ENCODE measurements at places on chromosomes 12 and 14.

- DNase-seq = no peak
Observed at GRCh38 chr12:31316891-31317290, 9.1 kb downstream of the SINHCAF start.

DNA sequence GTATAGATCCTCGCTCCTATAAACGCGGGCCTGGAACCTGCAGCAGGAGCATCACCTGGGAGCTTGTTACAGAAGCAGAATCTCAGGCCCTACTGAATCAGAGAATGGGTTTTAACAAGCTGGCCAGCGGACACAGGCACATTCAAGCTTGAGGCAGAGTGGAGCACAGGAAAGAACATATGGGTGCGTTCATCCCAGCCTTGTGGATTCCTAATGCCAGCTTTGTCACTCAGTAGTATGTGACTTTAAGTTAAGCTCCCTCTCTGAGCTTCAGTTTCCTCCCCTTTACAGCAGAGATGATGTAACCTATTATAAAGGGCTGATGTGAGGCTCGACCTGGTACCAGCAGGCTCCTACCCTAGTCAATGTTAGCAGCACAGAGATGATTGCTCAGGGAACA lies 204.9 kb downstream of the ZFP36L1 start:
- DNase-seq = no peak

GRCh38 chr12:19196959-19197630 lies 67.6 kb downstream of the PLEKHA5 start:
- DNase-seq = no peak

DNA sequence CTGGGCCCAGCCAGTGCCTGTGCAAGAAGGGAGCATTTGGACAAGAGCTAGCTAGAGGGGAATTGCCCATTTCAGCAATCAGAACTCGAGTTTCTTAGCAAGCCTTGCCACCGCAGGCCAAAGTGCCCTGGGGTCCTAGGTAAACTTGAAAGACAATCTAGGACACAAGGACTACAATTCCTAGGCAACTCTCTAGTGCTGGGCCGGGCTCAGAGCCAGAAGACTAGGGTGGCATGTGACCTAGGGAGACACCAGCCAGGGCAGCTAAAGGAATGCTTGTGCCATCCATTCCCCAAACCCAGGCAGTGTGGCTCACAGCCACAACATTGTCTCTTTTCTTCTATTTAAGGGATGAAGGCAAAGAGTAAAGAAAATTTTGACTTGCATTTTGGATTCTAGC lies 205.0 kb downstream of the BMP4 start:
- DNase-seq = no peak

- DNase-seq = no peak
Observed at GRCh38 chr12:116354950-116355783, 77.7 kb upstream of the MED13L start.

- no peak for DNase-seq
Observed at GRCh38 chr12:24997496-24997895, 48.6 kb upstream of the BCAT1 start.

GRCh38 chr12:115923851-115924250 lies 353.6 kb downstream of the MED13L start:
- DNase-seq = no peak

GRCh38 chr12:26953447-26953846 lies 15.2 kb downstream of the FGFR1OP2 start:
- no peak for DNase-seq

DNA sequence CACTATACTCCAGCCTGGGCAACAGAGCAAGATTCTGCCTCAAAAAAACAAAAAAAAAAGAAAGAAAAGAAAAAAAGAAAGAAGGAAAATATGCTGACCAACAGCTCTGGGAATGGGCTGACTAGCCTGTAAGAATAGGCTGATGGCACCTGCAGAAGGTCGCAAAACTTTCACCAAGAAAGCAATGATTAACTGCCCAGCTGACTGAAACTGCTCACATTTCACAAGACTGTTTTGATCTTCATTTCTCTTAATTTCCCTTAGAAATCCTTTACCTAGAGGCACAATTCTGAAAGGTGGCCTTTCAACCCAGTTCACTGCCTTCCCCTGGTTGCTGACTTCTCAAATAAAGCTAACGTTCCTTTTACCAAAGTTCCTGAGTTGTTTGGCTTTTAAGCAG lies 12.4 kb downstream of the BEST3 start:
- no peak for DNase-seq

All from A549 (cell line).